Stimulated activated CD8-positive, alpha-beta memory T cell treated with anti-CD3 and anti-CD28 coated beads, Interleukin-4, amount 100 ng/mL, for 4 hours (primary cell): ENCODE measurements at places on chromosomes 12 and 14.

DNA sequence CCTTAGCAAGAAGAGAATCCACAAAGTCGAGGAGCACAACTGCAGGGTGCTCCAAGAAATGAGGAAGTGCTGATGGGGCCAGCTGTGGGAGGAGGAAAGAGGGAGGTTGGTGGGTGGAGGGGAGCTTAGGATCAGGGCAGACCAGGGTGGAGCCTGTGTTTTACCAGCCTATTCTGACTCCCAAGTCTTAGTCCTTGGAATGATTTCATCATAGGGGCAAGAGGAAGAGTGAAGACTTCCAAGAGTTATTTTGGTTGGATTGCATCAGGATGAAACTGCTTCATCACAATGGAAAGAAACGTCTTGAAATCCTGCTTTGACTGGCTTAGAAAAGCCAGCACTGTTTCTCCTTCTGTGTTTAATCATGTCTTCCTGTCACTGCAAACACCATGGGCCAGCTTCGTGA, 194.0 kb downstream of the DPF3 start:
- DNase-seq, result no peak

- no peak for DNase-seq
Measured at GRCh38 chr12:124699909-124700308, 132.5 kb upstream of the NCOR2 start.

DNA sequence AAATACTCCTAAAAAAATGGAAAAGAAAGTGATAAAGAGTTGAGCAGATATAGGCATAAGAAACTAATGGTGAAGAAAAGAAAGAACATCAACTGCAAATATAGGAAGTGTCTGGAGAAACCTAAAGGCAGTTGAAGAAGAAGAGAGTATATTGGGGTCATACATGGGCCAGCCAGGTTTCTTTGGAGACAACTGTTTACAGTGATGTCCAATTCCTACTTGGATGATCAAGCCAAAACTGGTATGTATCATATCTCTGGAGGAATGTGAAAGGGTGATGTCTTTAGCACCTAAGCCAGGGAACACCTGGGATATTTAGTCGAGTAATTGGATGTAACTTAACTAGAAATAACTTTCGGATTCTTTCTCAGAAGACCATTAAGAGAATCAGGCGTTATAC, 129.3 kb upstream of the FLRT2 start:
- no peak for DNase-seq

GRCh38 chr12:25764409-25764808, 194.1 kb upstream of the RASSF8 start:
- no peak for DNase-seq

- no peak for DNase-seq
Measured at GRCh38 chr14:80522936-80523335, 311.6 kb upstream of the DIO2 start.
